ENCODE measurements at places on chromosomes 5 and 9.

GRCh38 chr5:54672871-54673270, 155.3 kb downstream of the SNX18 start:
- DNase-seq: no peak

GRCh38 chr5:139744471-139745131, 51.0 kb upstream of the PSD2 start:
- DNase-seq: peak; percentile 69

DNA sequence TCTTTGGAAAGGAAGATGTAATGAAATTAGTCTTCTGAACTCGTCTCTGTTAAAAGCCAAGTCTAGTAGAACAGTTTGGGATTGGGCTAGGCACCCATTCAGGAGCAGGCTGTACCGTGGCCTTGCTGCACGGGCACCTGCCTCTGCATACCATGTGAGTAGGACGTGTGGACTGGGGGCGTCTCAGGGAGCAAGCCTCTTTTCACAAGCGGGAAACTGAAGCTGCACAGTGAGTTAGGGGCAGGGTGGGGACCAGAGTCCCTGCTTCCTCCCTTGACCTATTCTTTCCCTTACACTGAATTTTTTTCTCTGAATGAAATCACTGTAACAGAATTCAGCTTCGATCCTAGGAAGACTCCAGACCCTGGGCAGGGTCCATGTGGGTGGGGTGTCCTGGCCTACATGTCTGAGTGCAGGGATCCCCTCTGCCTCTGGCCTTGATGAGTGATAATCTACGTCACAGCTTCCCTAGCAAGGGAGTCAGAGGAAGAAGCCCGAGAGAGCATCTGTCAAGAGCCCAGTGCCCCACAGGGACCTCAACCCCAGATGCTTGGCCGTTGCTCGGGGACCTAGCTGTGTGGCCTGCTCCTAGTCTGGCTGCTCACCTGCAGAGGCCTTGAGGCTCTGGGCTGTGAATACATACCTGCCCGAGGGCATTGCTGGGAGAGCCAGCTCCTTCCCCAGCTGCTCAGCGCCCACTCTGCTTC, 15.1 kb downstream of the PHF2 start:
- DNase-seq: no peak

DNA sequence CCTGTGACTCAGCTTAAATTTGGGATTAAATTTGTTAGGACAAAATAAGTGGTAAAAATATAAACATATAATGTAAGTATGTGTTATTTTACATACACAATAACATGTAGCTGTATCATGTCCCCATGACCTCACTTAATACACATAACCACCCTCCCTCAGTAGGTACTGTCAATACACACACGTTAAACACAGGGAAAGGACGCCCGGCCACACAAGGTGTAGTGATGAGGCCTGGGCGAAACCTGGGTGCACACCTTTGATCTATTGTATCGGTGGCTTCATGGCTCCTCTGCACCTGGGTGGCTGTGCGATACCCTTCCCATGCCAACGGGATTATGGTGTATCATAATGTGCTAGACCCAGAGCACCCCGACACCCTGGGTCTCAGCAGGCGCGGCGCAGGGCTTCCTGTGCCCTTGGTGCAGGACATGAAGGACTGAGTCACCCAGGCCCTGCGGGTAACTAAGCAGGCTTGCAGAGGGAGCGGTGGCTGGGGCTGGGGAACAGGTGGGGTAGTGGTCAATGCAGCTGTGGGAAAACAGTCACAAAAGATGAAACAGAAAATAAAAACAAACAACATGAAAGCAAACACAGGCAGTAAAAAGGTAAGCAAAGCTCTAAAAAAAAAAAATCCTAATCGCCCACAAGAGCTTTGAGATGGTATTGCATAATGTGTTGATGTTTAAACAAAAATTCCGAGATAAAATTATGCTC, 127.5 kb upstream of the RETREG1 start:
- no peak for DNase-seq

GRCh38 chr5:57445705-57446037, 36.9 kb downstream of the ACTBL2 start:
- no peak for DNase-seq

All from putamen (tissue), 1 donor.